ENCODE measurements at places on chromosomes 3 and 15.

DNA sequence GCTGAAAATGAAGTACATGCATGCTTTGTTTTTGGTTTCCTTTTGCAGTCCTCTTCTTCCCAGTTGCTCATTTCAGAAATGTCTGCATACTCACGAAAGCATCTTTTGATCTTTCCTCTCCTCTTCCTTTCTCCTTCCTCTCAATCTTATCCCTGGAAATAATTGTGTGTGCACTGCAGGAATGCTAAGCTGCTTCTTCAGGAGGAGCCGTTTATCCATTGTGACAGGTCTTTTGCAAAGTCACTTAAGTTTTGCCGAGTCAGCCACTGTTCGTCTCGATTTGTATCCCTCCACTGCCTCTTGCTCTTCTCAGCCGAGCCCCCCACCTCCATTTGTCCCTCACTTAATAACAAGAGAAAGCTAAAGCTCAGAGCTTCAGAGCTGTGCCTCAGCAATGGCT lies 597.6 kb downstream of the AGBL1 start:
- no peak for DNase-seq

DNA sequence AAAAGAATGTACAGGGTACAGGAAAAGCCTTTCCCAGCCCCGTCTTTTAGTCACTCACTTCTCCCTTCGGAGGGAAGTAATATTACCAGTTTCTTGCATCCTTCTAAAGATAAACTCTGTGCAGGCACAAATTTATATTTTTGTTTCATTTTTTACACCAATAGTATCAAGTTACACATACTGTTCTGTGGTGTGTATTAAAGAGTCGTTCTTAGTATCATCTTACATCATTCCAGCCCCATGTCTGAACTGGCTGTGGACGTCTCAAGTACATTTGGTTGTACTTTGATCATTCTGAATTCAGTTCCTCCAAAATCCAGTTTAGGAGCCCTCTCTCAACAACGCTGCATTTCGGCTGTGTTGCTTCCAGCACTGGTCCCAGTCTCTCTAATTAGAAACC lies 68.7 kb downstream of the LMLN start:
- DNase-seq, result peak; percentile 89

- DNase-seq, result no peak
Measured at GRCh38 chr3:16490062-16490619, 23.4 kb downstream of the RFTN1 start.

DNA sequence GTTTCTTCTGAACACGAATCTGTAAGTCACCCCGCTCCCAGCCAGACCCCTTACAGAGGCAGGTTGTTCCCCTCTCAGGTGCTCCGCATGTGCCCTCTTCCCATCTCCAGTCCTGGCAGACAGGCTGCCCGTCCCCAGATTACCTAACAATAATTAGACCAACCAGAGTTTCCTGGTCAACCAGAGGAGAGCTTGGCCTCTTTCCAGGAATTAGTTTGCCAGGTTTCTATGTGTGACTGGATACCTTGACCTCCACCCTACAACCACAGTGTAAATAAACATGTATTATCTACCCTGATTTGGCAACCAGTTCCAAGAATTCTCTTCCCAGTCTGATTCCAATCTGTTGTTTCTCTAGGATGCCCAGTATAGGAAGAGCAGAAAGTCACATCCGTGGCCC lies 178.0 kb upstream of the UMPS start:
- peak; percentile 23 for DNase-seq

DNA sequence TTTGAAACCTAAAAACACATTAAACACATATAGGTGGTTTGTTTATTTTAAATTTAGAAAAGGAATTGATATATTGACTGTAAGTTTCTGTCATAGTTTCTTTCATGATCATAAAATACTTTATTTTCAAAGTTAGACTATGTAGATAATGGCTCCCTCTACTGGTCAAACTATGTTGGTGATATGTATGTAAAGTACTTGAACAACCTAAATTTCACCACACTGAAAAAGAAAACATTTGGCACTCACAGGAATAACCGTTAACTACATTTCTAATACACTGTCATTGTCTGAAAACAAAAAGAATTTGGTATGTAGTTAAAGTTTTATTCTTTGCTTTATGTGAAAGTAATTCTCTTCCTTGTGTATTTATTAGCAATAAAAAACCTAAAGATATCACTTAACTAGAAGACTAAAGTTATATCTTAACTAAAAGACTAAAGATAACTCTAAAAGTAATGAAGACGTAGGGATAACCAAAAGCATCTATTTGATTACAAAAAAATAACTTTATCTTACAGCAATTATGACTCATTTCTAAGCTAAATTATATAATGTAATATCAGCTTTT lies 427.5 kb downstream of the VGLL3 start:
- DNase-seq, result peak; percentile 68

All from choroid plexus epithelial cell (primary cell).